ENCODE measurements at places on chromosomes 13 and 19.

DNA sequence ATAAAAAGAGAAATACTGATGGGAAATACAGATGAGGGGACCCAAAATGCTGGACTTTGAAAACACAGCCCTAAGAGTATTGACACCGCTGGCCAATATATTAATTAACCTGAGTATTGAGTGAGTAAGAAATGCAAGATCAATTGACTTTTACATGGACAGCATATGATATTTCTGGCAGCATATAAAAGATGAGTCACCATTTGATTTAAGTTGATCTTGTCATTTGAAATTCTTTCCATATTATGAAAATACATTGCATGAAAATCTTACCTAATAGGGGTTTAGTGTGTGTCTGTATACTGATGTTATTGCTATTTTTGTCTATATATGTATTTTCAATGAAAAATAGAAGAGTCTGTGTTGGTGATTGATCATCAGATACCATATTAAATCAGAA is 619.6 kb downstream of the KCTD12 start:
- no peak for DNase-seq

GRCh38 chr19:28358633-28359032 is 854.3 kb downstream of the UQCRFS1 start:
- DNase-seq: no peak

DNA sequence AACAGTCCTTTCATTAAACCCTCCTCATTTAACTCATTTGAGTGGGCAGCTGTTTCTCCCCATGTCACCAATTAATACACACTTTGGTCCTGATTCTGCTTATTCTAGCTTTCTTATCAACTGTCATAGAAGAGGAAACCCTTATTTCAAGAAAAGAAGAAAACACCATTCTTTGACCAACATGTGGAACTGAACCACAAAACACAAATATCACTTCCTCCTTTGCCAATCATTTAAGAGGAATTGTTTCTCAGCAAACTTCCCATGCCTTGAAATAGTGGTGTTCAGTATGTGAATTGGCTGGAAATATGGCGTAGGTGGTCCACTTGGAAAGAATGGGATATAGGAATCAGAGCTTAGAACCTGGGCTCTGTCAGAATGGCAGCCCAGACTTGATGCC is 20.4 kb downstream of the MBD3L2B start:
- DNase-seq: no peak

- peak; percentile 58 for DNase-seq
Measured at GRCh38 chr13:27830010-27830409, 37.7 kb downstream of the GSX1 start.

DNA sequence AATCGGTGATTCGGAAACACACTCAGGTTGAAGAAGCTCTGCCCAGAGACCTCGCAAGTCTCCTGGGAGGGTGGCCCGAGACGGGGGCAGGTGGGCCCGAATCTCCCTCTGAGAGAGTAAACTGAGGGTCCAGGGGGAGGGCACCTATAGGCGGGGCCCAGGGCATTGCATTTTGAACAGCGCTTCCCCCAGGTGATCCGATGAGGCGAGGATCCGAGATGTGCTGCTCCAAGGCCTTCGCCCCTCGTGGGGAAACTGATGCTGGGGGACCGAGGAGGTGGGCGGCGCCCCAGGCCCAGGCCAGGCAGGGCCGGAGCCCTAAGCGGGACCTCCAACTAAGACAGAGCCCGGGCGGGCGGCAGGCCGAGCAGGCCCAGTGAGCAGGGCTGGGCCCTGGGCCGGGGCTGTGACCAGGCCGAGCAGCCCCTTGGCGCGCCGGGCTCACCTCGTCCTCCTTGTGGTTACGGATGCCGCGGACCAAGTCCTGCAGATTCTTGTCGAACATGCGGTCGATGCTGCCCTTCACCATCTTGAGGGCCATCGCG is 500 bp downstream of the AP3D1 start:
- no peak for DNase-seq

- DNase-seq: no peak
Measured at GRCh38 chr13:23797276-23797903, 91.8 kb downstream of the MIPEP start.

DNA sequence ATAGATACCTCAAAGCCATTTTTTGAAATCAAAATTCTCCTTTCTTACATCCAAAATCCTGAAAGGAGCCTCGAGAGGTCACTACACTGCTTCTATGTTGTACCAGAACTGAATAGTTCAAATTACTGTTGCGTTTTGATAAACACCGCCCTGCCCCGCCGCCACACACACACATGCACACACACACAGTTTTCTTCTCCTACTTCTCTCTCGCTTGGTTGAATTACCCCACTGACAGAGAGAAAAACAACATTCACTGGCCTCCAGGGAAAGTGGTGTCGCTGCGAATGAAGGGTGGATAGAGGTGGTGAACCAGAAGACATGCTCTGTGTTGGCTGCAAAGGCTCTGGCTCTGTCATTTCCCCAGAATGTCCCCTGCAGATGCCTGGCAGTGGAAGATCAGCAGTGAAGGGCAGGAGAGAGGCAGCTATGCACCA is 183.4 kb upstream of the RFC3 start:
- no peak for DNase-seq

DNA sequence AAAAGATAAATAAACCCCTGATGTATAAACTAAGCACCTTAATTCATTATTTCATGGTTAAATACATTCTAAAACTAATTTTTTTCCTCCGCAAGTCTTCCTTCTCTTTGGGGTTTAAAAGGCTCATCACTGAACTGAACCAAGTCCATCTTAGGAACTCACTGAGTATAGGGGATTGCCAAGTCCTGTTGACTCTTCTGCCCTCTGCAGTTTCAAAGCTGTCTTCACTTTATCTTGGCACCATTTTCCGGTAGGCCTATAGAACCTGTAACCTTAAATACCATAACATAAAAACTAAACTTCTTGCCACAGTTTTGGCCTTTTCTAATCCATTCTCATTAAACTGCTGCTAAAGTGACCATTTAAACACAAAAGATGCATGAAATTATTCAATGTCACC is 66.5 kb upstream of the USPL1 start:
- DNase-seq: no peak

DNA sequence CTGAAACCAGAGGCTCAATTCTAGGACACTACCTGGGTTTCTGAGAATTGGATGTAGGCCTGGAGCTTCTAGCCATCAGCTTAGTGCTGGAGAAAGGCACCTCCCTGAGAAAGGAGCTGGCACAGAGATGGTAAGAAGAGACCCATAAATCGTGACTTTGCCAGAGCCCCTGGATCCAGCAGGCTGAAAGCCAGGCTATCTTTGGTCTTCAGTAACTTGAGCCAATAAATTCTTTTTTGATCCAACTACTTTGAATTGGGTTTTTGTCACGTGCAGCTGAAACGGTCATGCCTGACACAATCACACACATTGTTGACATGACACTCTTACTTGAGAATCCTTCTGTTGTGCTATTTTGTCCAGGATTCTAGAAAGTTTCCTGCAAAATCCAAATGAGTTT is 103.4 kb downstream of the LHFPL6 start:
- peak; percentile 38 for DNase-seq

DNA sequence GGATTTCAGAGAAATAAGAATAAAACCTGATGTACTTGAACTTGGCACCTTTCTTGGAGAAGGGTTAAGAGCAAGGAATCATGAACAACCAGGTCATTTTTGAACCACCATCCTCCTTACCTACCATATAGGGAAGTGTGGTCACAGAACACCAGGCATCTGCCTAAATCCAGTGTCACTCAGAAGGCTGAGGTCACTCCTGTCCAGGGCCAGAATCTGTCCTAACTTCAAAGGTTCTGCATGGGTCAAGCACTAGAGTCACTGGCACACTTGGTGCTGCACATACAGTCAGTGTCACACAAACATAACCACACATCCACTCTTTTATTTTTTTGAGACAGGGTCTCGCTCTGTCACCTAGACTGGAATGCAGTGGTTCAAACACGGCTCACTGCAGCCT is 1.6 kb downstream of the ZNF565 start:
- no peak for DNase-seq

DNA sequence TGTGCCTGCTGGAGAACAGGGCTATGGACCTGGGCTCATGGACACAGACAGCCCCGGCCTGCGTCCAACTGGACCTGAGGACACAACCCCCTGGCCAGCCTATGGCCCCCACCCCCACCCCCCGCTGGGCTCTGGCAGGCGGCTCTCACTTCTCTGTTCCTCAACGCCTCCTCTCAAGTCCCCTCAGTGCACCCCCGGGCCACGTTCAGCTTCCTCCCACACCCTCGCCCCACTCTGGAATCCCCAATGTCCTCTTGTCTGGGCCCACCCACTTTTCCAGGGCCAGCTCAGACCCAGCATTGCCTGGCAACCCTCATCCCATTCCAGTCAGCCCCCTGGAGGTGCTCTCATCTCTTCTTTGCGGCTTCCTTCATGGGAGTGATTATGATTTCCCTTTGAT is 130.2 kb upstream of the SPACA7 start:
- DNase-seq: no peak

- DNase-seq: no peak
Measured at GRCh38 chr13:91567485-91568207, 169.2 kb downstream of the GPC5 start.

DNA sequence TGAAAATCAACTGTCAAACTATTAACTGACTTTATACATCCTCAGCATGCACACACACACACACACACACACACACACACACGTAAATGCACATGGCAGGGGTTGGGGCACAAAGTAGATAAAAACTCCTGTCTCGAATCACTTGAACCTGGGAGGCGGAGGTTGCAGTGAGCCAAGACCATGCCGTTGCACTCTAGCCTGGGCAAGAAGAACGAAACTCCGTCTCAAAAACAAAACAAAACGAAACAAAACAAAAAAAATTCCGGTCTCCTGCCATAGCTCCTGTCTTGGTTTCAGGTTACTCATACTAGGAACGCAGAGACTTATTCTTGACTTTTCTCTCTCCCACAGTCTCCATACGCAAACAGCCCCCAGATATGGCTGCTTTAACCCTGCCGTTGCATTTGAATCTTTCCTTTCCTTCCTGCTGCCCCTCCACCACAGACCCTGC is 148.9 kb downstream of the SHISA2 start:
- DNase-seq: no peak

GRCh38 chr13:64819081-64819480 is 2411.1 kb downstream of the PCDH9 start:
- no peak for DNase-seq

GRCh38 chr13:112056739-112057438 is 10.1 kb upstream of the SOX1 start:
- peak; percentile 74 for DNase-seq

DNA sequence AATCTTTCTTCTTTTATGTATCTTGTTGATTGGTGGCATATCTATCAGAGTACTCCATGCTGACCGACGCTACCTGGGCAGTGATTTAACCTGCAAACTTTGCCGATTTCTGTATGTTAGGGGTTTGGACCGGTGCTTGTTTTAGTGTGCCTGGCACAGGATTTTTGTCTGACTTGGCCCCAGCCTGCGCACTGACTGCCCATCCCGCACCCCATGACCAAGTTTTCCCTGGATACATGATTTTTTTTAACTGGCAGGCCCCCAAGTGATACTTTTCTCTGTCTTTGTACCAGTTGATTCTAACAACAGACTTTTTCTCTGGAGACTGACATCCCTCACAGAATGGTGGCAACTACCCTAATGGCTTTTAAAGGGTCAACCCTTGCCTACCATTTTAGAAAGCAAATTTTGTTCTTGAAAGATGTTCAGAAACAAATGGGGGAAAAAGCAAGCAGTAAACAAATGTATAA is 69.0 kb upstream of the C1QTNF9B start:
- DNase-seq: no peak

DNA sequence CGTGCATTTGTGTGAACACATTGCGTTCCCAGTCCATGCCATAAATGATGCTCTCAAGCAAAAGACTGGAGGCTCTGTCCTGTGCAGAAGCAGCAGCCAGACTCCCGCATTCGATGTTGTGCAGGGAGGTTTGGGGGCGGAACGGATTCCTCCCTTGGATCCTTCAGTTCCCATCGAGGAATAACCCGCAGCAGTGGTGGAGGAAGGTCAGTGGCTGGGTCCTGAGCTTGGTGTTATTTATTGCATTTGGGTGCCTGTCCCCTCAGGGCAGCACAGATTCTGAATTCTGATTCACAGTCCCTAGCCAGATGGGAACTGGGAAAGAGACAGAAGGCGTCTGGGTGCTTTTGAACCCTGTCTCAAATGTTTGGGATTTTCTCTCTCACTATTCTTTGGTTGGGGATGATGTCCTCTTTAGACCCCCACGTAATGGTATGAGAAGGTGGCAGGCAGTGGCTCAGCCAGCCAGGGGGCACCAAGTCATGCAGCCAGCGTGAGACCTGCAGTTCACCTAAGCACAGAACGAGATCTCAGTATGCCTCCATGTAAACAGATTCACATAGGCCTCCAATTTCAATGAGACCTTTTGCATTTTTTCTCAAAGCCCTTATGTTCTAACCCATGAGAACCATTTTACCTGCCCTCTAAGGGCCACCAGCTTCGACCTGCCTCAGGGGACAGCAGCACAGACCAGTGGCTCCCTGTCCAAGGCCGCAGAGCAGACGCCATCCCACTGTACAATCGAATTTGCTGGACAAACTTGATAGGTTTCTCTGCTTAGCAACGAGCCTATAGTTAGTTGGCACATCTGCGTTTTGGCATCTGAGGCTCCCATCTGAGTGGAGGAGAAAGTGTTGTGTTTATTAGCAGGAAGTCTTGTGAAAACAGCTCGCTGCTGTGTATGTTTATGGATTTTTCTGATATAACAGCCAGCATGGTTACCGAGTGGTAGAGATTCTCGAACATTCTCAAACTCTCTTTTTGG is 17.8 kb downstream of the KCTD15 start:
- no peak for DNase-seq

- no peak for DNase-seq
Measured at GRCh38 chr19:47229676-47230053, 1.3 kb downstream of the BBC3 start.

DNA sequence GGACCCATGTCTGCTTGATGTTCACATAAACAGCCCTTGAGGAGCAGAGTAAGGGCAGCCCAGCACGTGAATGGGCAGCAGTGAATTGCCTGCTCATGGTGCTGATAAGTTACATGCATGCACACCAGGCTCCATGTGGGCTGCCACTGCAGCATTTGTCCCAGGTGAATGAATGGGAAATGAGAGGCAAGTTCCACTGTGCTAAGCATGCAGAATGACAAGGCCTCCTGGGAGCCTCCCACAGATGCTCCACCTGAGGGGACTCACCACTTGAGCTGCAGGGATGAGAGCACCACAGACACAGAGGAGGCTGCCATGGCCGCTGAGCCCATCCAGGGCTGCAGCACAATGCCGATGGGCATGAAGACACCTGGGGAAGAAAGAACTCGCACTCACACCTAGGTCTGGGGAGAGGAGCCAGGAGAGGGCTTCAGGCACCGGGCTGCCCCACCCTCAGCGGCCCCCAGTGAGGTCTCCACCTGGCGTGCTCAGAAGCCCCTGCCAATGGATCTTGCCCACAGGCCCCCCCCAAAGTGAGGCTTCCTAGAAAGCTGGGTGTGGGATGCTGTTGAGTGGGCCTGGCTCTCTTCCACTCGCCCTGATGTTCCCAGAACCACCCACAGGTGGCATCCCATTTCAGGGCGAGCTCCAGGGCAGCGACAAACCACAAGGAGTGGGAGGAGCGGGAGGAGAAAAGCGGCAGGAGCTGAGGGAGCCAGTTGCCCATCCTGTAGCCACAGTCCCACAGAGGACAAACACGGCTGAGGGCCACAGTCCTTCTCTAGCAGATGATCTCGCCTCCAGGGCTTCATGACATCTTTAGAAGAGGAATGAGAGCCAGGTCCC is 73.8 kb downstream of the CCDC70 start:
- no peak for DNase-seq

All from NCI-H1092 treated with DMSO at 0.1 percent for 48 hours (cell line).